ENCODE measurements at places on chromosomes 12 and 14. TPM values are rescaled to one million over a fixed set of nuclear protein-coding genes. Genes with fewer than 3 reads are reported as not detected.

PLEKHD1 gene
- total RNA-seq: not detected

NXPH4 gene
- total RNA-seq: 1.8 TPM

PARPBP gene
- 31.2 TPM for total RNA-seq

MYH7 gene
- not detected for total RNA-seq

KLRF1 gene
- total RNA-seq: not detected

VRTN gene
- not detected for total RNA-seq

TROAP gene
- total RNA-seq: 0.44 TPM

C12orf56 gene
- total RNA-seq: 2.8 TPM

GLIPR1L1 gene
- total RNA-seq: not detected

MYF5 gene
- not detected for total RNA-seq
